Activated naive CD4-positive, alpha-beta T cell (primary cell): ENCODE measurements at places on chromosomes 2 and 18.

GRCh38 chr2:144254342-144255235 is 265.3 kb downstream of the ZEB2 start:
- DNase-seq = no peak

DNA sequence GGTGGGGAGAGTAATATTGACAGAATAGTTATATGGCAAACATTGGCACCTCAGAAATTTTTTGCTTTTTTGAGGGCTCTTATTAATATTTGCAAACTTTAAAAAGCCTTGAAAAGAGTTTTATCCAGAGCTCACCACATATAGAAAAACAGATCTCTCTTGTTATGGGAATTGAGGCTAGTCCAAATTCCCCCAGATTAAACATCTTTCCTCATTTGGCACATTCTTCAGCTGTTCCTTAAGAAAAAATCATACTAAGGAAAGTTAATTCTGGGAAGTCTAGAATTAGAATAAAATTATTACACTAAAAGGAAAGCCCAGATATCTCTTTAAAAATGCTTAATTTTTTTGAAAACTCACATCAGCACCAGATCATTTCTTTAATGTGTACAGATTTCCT is 5.6 kb downstream of the TFPI start:
- no peak for DNase-seq

DNA sequence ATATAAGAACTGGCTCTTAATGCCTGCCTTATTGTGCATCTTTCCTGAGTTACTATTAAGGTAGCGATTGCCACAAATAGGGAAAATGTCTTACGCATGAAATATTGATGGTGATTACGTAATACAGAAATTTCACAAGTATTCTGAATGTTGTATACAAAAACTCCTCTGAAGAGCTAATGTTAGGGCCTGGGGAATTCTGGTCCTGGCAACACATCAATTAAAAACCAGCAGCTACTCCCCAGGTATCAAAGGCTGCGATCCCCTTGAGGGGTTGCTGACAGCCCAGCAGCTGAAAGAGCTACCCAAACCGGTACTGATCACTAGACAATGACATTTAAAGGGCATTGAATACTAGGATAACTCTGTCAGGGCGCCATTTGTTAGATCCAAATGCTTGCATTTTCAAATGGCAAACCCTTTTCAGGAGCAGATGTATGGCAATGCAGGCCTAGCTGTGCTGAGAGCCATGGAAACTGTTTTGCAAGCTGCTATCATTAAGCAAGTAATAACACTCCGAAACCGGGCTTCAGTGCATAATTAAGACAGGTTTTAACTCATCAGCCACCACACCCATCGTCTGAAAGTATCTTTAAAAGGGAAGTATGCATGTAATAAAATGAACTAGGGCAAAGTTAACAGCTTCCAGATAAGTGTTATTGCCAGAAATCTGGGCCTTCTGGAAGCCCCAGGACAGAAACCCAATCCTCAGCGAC is 78.4 kb downstream of the CLHC1 start:
- no peak for DNase-seq

DNA sequence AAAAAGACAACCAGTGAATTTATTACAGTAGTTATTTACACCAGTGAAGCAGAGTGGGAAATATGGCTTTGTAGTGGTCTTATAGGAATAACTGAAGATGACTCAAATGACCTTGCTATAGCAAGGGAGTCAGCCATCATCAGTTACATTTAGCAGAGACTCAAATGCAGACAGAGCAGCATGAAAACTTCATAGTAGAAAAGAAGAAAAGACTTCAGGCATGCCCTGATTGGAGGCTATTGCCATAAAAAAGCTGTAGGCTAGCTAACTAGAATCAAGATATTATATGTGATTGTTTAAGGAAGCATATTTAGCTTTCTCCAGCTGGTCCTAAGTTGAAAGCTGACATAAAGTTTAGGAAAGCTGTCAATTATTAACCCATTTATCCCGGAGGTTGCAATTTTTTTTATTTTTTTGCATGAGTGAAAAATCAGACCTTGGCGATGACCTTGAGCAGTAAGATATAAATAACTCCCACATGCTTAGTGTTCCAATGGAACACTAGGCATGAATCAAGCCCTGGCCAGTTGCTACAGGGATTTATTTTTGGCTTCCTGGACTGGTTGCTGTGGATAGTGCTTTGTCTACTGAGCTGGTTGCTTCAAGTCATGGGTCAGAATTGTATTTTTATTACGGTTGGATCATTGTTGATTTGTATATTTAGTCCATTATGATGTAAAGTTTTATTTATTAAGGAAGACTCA is 675.6 kb upstream of the VRK2 start:
- DNase-seq = no peak

DNA sequence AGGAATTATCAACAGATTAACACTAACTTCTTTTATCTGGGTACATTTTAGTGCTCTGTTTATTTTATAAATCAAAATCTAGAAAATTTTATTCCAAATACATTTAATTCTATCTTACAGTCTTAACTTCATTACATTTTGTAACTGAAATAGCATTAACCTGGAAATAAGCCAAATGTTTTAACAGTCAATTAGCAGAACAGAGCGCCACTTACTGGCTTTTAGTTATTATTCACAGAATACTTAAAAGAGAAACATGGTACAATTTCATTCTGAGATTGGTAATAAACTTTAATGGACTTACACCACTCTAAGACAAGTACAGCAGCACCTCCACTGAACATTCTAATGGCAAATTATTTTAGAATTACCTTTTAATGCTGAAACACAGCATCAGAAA is 38.6 kb downstream of the SS18 start:
- DNase-seq = no peak

GRCh38 chr2:13332060-13332459 is 615.3 kb downstream of the TRIB2 start:
- DNase-seq = no peak
